BJ (cell line): ENCODE measurements at places on chromosomes 12 and 14.

DNA sequence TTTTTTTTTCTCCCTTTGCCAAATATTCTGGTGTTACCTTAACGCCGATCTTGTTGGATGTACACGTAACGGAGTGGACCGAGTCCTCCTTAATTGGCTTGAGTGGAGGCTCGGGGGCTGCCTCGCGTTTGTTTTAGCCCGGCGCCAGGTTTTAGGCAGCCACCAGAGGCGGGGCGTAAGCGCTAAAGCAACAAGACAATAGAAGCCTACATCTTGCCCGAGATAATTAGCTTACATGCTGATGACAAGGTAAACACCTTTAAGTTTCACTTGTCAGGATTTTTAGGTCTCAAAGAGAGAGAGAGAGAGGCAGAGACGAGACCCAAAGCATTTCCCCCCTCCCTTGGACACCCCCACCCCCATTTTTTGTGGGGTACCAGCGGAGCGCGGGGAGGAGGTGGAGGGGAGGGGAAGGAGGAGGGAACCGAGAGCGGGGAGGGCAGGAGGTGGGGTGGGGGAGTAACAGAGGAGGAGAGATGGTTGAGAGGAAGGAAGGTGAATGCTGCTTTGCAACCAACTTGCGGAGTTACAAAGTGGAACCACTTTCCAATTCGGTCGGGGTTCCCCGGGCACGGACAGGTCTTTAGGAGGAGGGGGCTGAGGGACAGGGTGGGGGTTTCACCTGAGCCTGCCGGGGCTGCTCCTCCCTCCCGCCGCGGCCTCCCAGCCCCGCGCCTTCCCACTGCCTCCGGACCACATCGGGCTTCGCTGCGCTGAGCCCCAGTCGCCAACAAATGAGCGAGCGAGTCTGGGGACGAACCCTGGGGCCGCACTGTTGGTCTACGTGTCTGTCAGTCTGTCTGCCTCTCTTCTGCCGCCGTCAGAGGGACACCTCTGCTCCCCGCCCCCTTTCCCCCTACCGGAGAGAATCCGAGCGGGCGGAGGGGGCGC, at the start of gene NKX2-1:
NKX2-1 (minus strand) TSS at position 802 of the 891 bp plus-strand sequence; CDS start at position 699, 103 bp downstream.
- DNase-seq = no peak

- DNase-seq = no peak
Measured at GRCh38 chr12:132246997-132247717, 82.2 kb downstream of the GALNT9 start.

- DNase-seq = no peak
Measured at GRCh38 chr12:107537464-107538119, 148.0 kb upstream of the PWP1 start.

DNA sequence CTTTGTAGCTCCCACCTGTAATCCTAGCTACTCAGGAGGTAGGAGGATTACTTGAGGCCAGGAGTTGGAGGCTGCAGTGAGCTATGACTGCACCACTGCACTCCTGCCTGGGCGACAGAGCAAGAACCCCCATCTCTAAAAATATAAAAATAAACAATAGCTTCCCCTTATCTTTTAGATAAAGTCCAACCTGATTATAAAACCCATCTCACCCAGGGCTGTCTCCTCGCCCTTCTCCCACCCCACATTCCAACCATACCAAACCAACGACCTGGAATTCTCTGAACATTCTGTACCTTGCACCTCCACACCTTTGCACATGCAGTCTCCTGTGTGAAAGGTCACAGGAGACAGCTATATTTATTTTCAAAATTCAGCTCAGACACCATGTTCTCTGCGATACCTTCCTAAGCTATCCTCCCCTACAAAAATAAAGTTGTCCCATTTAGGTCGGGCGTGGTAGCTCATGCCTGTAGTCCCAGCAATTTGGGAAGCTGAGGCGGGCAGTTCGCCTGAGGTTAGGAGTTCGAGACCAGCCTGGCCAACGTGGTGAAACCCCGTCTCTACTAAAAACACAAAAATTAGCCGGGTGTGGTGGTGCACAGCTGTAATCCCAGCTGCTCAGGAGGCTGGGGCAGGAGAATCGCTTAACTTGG, 7.7 kb downstream of the SLC7A7 start:
- DNase-seq = no peak

- DNase-seq = no peak
Measured at GRCh38 chr14:37413504-37414003, 181.5 kb downstream of the FOXA1 start.

GRCh38 chr14:96945721-96946120, 148.5 kb downstream of the VRK1 start:
- DNase-seq = no peak

DNA sequence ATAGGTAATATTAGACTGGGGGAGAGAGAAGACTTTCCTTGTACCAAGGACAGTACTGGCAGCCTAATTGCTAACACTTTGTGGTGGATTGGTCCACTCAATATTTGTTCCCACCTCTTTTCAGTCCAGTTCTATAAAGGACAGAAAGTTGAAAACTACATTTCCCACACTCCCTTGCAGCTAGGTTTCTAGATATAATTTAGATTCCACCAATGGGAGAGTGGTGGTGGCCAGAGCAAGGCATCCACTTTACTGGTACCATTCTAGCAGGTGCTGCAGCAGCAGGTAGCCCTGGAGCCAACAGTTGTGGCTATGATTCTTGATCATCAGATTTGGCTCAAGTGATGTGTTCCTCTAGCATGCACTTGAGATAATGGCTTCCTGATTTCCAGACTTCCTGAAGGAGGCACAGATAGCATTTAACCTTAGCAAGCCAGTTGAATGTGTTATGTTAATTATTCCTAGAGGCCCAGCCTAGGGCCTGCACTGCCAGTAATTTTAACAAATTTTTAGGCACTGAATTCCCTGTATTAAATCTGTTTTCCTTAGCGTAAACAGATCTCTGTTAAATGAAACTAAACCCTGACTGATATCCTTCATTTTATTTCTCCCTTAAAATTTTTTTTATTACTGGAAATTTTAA, 24.4 kb downstream of the SLC38A1 start:
- DNase-seq = no peak

GRCh38 chr12:55695349-55695748, 12.4 kb downstream of the ITGA7 start:
- no peak for DNase-seq

GRCh38 chr12:121958541-121959240, 40.3 kb downstream of the CFAP251 start:
- no peak for DNase-seq

DNA sequence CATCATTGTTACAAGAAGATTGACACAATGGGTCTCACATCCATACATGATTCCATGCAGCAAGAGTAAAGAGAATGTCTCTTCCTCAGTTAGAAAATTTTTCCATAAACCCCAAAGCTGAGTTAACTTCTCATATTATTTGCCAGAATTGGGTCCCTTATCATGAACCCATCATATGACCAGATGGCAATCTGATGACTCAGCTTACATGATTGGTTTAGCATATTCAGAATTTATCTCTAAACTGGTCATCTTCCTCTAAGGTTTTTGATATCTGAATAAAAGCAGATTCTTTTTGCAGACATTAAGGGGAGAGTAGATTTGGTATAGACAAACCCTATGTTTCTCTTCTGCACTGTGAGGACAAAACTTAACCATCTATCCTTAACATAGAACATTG, 174.9 kb downstream of the PIK3C2G start:
- DNase-seq = no peak

DNA sequence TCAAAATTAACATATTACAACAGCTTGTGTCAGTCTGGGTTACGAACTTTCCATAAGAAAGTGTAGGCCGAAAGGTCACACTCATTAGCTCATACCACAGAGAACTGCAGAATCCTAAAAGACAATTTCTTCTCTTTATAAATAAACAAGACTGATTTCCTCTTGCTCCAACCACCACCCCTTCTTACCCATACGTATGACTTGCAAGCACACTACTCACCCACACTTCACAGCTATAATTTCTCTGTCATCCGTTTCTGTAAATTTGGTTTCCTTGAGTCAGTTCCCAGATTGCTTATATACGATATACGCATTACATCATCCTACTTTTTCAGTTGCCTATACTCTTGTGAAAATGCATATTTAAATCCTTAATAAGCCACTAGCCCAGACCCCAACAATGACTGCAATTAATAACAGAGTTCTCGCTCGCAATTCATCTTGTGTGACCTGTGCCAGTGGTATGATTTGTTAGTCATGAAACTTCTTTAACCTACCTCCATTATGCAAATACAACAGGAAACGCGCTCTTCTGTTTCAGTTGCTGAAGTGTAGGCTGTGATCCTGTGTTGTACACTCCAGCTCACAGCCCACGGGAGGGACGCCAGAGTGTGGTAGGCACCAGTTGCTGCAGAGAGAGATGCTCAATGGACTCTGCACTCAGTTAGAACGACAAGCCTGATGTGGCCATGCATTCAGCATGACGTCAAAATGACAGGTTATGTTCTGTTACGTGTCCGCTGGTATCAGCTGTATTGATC, 417.6 kb downstream of the PDZRN4 start:
- no peak for DNase-seq

GRCh38 chr14:100584056-100585031, 2.9 kb downstream of the BEGAIN start:
- no peak for DNase-seq

DNA sequence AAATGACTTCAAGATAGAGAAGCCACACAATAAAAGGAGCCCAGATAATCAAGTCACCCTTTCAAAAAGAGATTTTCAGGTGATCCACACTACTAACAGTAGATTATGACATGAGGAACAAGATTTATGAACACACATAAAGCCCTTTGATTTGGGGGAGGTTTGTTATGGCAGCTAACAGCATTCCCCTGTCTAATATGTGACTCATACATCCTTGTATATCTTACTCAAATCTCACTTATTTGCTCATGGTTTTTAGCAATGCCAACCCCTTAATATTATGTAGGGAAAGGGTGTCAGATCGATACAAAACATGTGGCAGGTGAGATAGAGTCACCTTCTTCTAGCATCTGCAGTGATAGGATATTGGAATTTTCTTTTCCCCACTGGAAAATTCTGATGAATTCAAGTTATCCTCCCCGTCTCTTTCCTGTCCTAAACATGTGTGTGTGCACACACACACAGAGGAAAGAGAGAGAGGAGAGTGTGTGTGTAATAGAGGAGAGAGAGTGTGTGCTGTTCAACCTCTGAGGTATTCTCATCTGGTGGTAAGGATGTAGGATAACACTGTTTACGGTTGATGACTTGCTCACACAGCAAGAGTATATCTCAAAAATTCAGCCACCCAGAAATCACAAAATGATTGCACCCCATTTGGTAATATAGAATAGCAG, 319.9 kb downstream of the KCNC2 start:
- no peak for DNase-seq

GRCh38 chr12:1913377-1914113, 4.9 kb downstream of the CACNA2D4 start:
- DNase-seq = no peak

DNA sequence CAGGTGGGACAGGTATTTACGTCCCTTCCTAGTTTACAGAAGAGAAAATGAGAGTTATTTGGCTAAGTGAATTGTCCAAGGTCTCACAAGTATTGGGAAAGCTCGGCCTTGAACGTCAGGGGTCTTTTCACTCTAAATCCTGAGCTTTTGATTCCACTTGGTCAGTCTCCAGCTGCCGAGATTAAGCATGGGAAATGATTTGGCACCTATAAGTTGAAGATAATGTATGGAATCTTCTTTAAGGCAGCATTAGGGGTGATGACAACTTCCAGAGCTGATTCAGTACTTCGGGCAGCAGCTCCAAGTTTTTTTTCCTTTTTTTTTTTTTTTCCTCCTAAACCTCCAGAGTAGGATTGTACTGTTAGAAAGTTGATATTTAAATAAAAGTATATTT, 722 bp downstream of the FAM234B start:
- DNase-seq = no peak

DNA sequence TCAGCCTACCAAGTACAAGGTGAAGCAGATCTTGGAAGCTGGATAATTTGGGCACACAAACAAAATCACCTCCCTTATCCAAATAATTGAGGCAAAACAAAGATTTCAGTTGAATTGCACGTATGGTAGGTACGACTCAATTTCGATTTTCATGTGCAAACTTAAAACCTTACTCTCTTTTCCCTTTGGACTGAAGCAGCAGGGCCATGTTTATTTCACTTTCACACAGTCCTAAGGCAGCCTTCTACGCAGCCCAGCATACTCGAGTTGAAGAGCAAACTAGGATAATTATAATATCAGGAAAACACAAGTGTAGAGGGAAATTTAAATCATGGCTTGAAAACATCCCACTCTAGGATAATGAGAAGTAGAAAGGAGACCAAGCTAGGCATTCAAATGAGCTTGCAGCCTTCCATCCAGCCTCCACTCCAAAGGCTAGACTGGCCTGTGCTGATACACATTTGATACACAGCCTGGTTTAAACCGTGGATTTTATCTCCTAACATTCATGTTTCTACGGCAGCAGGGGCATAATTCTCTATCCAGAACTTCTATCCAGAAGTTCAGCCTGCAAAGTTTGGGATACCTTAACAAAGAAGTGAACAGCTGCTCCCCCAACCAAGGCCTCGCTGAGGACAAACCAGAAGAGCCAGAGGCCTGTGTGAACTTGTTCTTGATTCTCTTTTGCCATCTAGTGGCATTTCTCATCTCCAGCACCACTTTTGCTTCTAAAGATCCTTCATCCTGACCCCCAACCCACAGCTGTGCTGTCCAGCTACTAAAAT, 2.4 kb upstream of the RNASE7 start:
- DNase-seq = no peak

- no peak for DNase-seq
Measured at GRCh38 chr12:5694759-5695409, 250.2 kb downstream of the ANO2 start.

DNA sequence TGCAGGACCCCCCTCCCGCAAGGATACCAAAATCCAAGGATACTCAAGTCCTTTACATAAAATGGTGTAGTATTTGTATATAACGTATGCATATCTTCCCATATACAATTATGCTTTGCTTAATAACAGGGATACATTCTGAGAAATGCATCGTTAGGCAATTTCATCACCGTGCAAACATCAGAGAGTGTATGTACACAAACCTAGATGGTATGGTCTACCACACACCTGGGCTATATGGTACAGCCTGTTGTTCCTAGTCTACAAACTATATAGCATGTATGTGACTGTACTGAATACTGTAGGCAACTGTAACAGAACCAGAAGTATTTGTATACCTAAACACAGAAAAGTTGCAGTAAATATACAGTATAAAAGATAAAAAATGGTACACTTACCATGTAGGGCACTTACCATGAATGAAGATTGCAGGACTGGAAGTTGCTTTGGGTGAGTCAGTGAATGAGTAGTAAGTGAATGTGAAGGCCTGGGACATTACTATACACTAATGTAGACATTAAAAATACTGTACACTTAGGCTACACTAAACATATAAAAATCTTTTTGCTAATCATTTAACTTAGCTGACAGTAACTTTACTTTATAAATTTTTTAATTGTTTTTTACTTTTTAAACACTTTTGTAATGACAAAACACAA, 141.1 kb downstream of the SLC41A2 start:
- no peak for DNase-seq

- no peak for DNase-seq
Measured at GRCh38 chr14:34111953-34112352, 161.1 kb upstream of the EGLN3 start.

DNA sequence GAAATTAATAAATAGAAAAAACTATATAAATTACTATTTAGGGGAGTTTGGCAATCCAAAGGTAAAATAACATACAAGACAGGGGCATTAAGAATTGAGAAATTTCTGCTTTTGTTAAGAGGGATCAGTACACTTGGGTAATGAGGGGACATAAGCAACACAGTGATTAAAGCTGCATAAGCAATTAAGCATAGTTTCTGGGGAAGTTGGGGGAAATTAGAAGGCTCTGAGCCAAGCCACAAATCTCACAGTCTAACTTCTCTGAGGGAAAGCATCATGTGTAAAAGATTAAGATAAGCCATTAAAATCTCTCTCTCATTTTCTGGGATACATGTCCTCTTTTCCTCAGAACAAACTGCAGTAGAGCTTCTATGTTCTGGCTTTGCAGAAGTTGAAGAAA, 533.9 kb upstream of the LRFN5 start:
- DNase-seq = no peak
